ENCODE measurements at places on chromosomes 3 and 15. TPM values are rescaled to one million over a fixed set of nuclear protein-coding genes. Genes with fewer than 3 reads are reported as not detected.
A peak's percentile ranks its signal among the peaks of the same experiment; 100 is the strongest.

The SLC25A20 gene
- total RNA-seq = 20.9 TPM

The GPR15 gene
- total RNA-seq = not detected

The PFN2 gene
- total RNA-seq = 122 TPM

The CLDN18 gene
- total RNA-seq = not detected

The PCLAF gene
- 7.5 TPM for total RNA-seq

The TGM4 gene
- not detected for total RNA-seq

The SELENOT gene
- 74.7 TPM for total RNA-seq

The CFAP44 gene
- total RNA-seq = 47.2 TPM

DNA sequence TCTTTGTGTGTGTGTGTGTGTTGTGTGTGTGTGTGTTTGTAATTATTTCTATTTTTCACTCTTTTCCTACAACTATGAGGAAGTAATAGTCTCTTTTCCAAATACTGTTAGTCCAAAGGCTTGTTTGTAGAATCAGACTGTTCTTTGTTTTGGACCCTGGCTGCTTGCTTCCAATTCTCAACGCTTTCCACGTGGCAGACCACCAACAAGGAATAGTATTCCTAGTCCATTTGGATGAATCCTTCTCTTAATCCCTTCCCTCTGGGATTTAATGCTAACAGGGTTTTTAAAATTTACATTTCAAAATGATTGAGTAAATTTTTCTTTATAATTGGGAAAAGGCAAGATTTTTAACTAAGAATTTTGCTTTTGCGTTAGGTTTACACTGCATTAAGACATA, 62.7 kb downstream of the ADAMTSL3 start:
- DNase-seq = no peak

- no peak for DNase-seq
Measured at GRCh38 chr15:43317566-43318184, 12.7 kb downstream of the LCMT2 start.

- no peak for DNase-seq
Measured at GRCh38 chr3:195063581-195064193, 207.3 kb downstream of the XXYLT1 start.

GRCh38 chr3:54127499-54128056, 5.2 kb downstream of the CACNA2D3 start:
- DNase-seq = no peak

GRCh38 chr3:196323691-196324090, 5.7 kb upstream of the DYNLT2B start:
- DNase-seq = peak; percentile 54

GRCh38 chr15:39016706-39017105, 452.1 kb upstream of the RASGRP1 start:
- peak; percentile 29 for DNase-seq

GRCh38 chr3:157174290-157174648, 14.3 kb upstream of the CCNL1 start:
- DNase-seq = no peak

- DNase-seq = no peak
Measured at GRCh38 chr15:89326316-89326715, 8.3 kb downstream of the POLG start.
